RCC 7860 (cell line): ENCODE measurements at places on chromosomes 6 and 20.

GRCh38 chr6:137272403-137272802, 53.2 kb upstream of the IFNGR1 start:
- DNase-seq = no peak

- no peak for DNase-seq
Observed at GRCh38 chr6:70520575-70520974, 46.2 kb upstream of the SDHAF4 start.

DNA sequence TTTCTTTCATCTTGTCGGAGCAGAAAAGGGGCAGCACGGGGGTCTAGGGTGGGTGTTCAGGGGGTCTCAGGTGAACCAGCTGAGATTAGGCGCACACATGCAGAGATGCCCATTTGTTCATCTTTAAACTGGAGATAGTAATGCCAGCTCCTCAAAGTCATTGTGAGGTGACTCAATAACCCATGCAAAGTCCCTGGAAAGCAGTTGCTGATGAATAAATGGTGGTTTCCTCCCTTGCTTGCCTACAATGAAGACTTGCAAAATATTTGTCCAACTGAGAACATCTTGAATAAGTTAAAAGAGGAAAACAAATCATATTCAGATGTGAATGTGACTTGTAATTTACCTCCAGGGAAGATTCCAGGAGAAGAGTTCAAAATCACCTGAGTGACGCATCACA, 206.9 kb downstream of the LY86 start:
- DNase-seq = no peak

- DNase-seq = no peak
Observed at GRCh38 chr6:144331491-144331969, 46.4 kb downstream of the UTRN start.

DNA sequence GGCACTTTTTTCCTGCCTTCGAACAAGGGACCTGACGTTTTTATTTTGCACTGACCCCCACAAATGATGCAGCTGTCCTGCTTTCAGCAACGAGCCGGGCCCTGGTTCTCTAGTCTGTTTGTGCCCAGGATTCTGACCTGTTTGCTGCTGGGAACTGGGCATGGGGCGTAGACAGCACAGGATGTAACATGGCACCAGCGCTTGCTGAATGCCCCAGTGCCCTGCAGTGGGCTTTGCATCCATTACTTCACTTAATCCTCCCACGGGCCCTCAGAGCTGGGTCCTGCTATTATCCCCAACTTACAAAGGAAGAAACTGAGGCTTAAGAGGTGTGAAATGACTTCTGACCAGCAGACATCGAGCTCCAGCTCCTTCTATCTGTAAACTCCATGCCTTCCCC, 80.4 kb upstream of the PMEPA1 start:
- no peak for DNase-seq

- no peak for DNase-seq
Observed at GRCh38 chr20:36925234-36925633, 26.3 kb downstream of the SAMHD1 start.

DNA sequence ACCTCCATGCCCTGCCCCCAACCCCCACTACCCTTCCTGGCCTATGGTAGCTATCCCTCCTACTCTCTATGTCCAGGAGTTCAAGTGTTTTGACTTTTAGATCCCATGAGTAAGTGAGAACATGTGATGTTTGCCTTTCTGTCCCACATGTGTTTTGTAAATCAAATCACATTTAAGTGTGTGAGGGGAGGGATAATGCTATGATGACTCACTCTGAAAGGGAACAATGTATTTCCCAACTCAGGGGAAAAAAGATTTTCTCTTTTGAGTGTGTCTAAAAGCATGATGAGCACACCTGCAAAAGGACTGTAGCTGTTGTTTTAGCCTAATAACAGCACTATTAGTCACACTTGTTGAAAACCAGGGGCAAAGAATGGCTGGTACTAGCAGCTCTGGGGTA, 193.7 kb downstream of the GJA10 start:
- no peak for DNase-seq

GRCh38 chr20:61288331-61288784, 36.3 kb downstream of the CDH4 start:
- no peak for DNase-seq

DNA sequence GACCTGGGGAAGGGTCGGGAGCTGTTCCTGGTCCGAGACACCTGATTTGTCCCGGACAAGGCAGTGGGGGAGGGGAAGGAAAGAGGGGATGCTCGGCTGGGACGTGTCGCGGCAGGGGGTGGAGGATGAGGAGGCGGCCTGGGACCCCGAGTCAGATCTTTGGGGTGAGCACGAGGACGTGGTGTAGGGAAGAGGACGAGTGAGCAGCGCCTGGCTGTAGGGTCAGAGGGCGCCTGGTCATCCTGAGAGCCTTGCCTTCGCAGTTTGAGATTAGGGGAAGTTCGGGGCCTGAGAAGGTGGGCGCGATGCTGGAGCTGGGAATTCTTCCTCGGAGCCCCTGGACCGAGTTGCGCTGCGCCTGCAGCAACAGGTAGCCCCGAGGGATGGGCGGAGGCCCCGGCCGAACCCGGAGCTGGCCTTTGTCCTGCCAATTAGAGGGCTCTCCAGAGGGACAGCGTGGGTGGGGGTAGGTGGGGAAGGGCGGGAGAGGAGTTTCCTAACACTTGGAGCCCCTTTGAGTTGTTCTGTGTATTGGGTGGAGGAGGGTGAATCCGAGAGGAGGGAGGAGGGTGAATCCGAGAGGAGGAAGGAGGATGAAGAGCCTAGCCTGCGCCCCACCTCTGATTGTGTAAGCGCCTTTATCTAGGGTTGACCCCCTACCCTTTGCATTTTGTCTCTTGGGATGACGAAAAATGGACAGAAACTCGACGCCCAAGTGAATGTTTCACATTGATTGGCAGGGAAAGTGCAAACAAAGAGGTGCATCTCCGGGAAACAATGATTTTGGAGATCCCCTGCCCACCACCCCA, 72.0 kb downstream of the SOX4 start:
- DNase-seq = no peak

DNA sequence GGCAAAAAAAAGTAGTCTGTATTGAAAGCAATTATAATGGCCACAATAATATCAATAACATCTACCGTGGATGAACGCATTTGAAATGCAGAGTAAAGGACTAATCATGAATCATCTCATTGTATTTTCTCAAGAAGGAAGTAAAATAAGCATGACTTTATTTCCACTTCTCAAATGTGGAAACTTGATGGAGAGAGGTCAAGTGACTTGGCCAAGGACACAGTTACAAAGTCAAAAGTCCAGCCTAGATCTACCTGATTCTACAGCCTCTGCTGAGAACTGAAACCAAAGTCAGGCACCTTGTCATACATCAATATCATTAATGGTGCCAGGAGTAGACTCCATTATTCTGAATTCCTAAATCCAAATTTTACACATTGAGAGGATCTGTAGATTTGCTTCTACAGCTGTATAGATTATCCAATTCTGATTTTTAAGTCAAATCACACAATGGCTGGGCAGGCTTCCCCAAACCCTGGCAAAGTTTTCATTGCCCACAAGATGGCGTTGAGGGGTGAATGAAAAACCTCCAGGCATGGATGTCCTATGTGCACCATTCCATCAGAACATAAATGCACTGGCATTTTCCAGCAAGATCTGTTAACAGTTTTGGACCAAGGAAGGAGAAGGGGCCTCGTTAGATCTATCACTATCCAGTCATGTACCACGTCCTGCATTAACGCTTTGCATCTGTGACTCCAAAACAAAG, 423.1 kb downstream of the MAFB start:
- no peak for DNase-seq

GRCh38 chr6:136772685-136773472, 19.4 kb downstream of the MAP3K5 start:
- no peak for DNase-seq

DNA sequence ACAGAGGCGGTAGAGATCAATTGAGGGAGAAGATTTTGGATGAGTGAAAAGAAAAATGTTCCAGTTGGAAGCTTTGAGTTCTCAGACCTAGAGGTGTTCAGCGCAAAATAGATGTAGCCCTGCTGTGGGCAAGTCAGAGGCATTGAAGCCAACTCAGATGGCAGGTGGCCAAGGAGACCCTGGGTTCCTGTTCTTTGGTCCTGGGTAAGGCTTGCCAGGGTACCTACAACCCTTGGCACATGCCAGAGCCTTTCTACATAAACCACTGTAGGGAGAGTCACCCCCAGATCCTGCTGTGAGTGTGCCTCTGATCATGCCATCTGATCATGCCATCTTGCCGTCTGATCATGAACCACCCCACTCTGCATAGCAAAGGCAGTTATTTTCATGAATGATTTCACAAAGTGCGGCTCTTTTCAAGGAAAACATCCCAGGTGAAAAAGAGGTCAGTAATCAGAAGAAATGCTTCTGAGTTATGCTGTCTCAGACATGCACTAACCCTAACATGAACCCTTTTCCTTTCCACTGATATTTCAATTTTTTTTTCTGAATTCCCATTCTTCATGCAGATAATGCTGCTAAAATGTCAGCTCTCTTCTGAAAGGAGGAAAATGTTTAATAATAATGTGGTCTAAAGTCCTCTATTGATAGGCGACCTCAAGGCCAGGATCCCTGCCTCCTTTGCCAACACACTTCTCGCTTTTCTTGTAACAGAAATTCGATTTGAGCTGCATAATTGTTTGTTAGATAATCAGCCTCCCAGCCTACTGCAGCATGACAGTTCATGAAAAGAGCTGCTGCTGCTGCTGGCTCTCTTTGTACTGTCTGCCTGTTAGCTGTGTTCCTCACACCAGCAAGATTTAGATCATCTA, 153.6 kb downstream of the MTHFD1L start:
- DNase-seq = no peak

- DNase-seq = no peak
Observed at GRCh38 chr6:100514660-100515059, 49.9 kb upstream of the SIM1 start.
